ENCODE measurements at places on chromosomes 5 and 9.

DNA sequence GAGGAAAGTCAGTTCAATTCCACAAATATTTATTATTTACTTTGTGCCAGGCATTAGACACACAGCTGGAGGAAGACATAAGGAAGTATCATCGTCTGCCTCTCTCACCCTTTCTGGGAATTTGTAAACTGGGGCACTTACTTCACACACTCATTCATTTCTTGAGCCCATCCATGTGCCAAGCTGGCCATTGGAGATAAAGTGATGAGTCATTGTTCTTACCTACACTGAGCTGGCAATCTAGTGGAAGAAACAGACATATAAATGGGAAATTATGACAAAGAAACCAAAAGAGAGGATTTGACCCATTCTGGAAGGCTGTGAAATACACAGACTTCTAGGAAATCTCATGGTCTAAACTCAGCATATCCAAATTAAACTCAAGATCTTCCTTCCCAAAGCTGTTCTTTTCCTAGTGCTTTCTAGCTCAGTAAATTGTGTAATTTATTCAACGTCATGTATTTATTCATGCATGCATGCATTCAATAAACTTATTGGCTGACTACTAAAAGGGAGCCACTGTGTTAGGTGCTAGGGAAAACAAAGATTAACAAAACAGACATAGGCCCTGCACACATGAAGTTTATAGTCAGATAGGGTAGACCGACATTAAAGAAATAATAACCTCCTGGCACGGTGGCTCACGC is 65.3 kb downstream of the SH3RF2 start:
- DNase-seq = no peak

- DNase-seq = no peak
Measured at GRCh38 chr5:59684388-59685190, 208.9 kb downstream of the PDE4D start.

GRCh38 chr5:112122353-112122752 is 296.7 kb downstream of the EPB41L4A start:
- DNase-seq = no peak

GRCh38 chr9:108473209-108474112 is 382.3 kb downstream of the ACTL7B start:
- DNase-seq = no peak

GRCh38 chr5:9617221-9617620 is 12.9 kb downstream of the TAS2R1 start:
- DNase-seq = no peak

GRCh38 chr9:129316281-129317030 is 138.4 kb upstream of the IER5L start:
- DNase-seq = no peak

DNA sequence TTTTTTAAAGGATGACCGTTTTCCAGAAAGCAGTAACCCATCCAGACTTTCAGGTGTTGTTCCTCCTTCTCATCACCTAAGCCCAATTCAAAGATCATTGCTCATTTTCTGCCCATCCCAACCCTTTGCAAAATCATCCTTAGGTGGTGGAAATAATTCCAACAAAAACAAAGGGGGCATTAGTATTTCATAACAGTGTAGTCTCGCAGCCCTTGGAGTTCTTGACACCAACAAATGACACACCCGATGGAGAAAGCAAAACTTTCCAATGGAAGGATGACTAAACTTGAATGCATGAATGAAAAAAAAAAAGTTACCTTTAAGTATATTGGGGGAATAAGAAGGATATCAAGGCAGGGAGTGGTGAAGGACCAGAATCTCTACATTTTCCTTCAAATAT is 117.0 kb downstream of the PAPPA start:
- no peak for DNase-seq

- no peak for DNase-seq
Measured at GRCh38 chr5:14676320-14676719, 11.8 kb downstream of the OTULIN start.

DNA sequence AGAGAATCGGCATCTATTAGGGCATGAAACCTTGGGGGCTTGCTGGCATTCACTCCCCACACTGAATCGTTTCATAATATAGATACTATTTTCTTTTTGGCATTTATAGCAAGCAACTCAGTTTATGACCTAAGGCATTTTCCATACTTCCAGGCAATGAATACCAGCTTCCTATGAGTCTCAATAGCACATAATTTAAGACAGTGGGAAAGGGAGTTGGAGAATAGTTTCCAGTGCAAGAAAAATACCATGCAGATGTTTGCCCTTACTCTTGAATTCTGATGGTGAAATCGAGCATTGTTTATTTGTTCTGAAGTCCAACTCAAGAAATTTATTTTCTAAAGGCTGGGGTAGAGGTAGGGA is 175.8 kb upstream of the KLF9 start:
- no peak for DNase-seq

DNA sequence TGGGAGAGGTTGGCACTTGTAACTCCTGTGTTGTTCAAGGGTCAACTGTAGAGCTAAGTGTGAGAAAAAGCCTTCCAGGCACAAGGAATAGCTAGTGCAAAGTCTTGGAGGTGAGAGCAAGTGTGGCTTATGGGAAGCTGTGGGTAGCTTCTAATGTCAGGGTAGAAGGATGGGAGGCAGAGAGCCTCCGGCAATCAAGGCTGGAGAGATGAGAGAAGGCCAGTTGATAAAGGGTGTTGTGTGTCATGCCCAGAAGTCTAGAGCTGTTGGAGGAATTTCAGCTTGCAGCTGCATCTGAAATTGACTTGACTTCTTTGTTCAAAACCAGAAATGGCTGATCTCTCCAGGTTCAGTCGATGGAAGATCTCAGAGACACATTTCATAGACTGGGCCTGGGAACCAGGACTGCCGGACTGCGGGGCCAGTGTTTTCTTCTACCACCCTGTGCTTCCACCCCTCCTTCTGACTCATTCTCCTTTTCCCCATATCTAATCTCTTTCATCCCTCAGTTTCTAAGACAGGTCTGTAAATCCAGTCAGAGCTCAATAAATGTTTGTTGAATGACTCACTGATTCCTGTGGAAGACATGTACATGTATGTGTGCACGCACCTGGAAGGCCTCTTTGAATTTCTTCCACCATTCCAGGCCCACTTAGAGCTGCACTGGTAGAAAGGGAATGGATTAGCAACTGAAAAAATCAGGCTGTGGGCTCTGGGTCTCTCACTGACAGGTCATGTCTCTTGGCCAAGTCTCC is 67.8 kb upstream of the KLF4 start:
- no peak for DNase-seq

- DNase-seq = no peak
Measured at GRCh38 chr5:139267481-139267880, 26.1 kb upstream of the MATR3 start.

- DNase-seq = no peak
Measured at GRCh38 chr9:72623156-72623555, 101.7 kb downstream of the TMC1 start.

- no peak for DNase-seq
Measured at GRCh38 chr9:112179816-112180215, 4.7 kb upstream of the SUSD1 start.

GRCh38 chr5:22593592-22593991 is 259.6 kb downstream of the CDH12 start:
- no peak for DNase-seq

- DNase-seq = no peak
Measured at GRCh38 chr9:34332076-34332964, 3.0 kb downstream of the NUDT2 start.

DNA sequence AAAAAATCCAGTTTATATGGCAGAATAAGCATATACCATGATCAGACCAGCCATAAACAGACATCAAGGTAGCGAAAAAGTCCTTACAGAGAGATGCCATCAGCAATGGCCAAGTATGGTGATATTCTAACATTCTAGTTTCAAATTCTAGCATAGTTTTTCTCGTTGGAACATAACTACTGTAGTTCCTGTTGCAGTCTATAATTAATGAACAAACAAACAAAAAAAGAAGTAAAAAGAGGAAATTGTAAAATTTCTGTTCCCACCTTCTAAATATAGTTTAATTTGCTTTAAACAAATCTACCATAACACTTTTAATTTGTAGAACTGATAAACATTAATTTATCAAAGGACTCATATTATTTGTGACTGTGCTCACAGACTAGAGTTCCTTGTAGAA is 9.9 kb upstream of the CD180 start:
- DNase-seq = no peak

- no peak for DNase-seq
Measured at GRCh38 chr5:53515988-53516387, 35.6 kb downstream of the FST start.

GRCh38 chr9:127128341-127129072 is 6.1 kb upstream of the ANGPTL2 start:
- peak; percentile 63 for DNase-seq

DNA sequence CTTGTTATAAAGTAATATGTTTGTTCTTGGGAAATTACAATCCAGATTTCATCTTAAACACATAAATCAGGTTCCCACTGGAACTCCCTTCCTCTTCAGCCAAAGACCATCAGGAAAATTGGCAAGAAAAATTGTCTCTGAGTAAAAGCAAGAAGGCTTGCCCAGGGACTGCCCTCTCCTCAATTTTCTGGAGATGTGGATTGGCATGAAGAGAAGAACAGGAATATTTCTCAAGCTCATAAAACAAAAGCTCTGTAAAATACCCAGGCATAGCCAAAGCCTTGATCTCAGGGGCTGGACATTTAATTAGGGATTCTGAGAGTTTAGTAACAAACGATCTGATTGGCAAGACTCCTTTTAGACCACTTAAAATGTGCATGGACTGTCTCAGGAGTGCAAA is 223.4 kb downstream of the ZNF608 start:
- no peak for DNase-seq

DNA sequence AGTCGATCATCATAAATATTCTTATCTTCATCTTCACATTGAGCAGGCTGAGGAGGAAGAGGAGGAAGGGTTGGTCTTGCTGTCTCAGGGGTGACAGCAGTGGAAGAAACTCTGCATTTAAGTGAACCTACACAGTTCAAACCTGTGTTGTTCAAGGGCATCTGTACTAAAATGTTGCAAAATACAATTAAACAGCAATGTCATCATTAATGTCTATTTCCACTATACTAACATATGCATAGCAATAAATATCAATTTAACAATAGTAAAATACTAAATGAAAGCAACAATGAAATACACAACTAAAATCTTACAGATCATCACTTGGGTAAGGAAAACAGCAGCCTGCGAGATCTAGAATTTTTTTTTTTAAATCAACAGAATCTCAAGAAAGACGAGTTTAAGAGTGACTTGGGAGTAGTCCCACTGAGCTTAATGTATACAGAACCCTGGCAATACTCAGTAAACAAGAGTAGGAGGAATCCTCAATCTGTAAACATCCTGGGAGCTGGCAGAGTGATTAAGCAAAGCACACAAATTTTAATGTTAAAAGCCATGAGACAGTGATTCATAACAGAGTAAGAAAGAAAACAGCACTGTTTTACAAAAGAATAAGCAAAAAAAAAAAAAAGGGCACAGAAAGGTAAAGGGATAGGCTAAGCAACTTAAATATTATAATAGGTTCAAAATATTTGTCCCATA is 10.0 kb downstream of the HOMER1 start:
- DNase-seq = no peak

GRCh38 chr9:121906074-121906870 is 186.8 kb downstream of the TTLL11 start:
- no peak for DNase-seq

DNA sequence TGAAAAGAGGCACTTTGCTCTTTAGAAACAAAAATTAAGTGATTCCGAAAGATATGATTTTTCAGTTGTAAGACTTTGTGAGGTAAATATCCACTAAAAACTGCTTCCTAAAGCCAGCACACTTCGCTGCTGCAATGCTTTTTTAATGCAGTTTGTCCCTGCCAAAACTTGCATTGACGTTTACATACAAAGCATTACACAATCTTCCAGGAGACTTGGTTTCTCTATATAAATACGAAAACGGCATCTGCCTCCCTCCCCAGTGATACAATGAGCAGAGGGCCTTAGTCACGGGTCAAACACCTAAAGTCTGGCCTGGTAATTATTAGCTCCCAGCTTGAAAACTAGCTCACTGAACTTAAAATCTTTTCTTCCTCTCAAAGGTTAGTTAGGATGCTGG is 170.7 kb downstream of the TSSK1B start:
- DNase-seq = no peak

- DNase-seq = no peak
Measured at GRCh38 chr5:158852622-158853021, 247.1 kb downstream of the EBF1 start.

DNA sequence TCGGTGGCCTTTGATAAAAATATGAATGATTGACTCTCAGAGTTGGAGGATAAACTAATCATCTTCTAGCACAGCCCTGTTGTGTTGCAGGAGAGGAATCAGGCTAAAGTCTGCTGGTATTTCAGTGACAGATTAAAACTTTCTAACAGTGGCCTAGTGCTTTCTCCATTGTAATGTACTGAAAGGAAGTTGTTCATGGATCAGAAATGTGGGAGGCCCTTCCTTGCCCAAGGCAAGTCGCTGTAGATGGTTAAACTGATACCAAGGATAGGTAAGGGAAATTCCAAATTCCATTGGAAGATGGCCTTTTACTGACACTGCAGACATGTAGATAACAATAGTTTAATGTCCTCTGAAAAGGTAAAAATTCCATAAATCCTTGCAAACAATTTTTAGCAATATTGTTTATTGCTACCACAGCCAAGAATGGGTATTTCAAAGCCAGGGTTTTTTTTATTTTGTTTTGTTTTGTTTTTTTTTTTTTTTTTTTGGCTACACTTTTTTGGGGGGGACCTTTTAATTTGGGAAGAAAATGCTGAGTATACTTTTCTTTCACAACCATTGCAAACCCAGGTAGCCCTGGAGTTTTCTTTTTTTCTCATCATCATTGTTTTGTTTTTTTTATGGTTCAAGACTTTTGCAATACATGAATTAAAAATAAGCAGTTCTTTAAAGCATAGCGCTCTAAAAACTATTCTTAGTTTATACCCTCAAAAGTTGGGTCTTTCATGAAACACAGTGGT is 35.5 kb downstream of the WDR36 start:
- no peak for DNase-seq

GRCh38 chr5:119570910-119571309 is 58.4 kb upstream of the FAM170A start:
- no peak for DNase-seq

DNA sequence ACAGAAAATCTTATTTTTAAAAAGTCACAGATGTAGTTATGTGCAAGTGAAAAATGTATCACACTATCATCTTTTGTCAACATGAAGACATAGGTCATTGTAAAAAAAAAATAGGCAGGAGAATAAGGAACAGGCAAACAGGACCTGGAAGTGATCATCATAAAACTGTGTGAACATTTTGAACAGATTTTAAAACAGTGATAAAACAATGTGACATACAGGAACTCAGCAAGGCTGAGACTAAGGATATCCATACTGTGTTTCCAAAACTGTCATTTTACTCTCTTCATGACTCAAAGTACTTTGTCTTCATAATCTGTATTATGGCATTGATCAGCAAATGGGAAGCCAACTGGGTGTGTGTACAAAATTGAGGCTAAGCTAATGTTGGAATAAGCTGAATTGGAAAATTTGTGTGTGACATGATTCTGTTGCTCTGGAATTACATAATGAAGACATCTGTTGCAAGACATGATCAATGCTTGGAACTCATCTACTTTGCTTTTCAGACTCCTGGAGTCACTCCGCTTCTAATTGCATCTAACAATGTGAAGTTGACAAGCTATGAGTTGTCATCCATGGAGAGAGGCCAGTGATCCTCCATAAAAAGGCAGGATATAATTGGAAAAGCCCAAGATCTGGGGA is 978.7 kb upstream of the NUDT12 start:
- DNase-seq = no peak

- DNase-seq = no peak
Measured at GRCh38 chr9:1096155-1096964, 46.2 kb downstream of the DMRT2 start.

- no peak for DNase-seq
Measured at GRCh38 chr9:126906091-126906490, 8.5 kb upstream of the RALGPS1 start.

Data from adrenal gland (tissue), 19 donors.